LoVo (cell line): ENCODE measurements at places on chromosomes 5 and 9.

DNA sequence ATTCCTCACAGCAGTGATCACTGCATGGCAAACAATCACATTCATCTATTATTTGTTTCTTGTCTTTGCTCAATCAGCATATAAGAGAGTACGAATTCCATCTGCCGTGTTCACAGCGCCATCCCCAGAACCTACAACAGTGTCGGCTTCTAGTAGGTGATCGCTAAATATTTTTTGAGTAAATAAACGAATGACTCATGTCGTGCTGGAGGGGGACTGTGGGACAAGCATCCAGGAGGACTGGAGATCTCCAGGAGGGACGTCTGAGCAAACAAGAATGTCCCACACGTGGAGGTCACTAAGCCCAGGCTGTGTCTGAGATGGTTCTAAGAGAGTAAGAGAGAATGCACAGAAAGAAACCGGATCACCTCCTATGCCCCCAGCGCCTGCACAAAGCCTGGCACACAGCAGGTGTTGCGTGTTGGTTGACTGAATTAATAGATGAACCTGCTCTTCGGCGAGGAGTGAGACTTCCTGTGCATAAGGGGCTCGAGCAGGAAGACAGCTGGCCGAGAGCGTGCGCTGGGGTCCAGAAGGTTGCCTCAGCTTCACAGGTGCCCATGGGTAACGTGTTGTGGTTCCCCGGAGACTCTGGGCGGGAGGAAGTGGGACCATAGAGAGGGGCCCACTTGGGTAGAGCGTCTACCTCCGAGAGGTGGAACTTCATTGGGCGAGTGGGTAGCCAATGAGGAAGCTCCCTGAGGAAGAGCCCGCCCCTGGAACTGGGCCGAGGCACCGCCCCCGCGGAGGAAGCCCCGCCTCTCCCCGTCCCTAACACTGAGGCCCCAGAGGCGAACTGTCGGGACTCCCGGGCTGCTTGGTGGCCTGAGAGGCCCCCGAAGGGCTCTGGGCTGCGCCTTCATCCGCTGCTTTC is 193.0 kb downstream of the MELK start:
- DNase-seq: peak; percentile 85

DNA sequence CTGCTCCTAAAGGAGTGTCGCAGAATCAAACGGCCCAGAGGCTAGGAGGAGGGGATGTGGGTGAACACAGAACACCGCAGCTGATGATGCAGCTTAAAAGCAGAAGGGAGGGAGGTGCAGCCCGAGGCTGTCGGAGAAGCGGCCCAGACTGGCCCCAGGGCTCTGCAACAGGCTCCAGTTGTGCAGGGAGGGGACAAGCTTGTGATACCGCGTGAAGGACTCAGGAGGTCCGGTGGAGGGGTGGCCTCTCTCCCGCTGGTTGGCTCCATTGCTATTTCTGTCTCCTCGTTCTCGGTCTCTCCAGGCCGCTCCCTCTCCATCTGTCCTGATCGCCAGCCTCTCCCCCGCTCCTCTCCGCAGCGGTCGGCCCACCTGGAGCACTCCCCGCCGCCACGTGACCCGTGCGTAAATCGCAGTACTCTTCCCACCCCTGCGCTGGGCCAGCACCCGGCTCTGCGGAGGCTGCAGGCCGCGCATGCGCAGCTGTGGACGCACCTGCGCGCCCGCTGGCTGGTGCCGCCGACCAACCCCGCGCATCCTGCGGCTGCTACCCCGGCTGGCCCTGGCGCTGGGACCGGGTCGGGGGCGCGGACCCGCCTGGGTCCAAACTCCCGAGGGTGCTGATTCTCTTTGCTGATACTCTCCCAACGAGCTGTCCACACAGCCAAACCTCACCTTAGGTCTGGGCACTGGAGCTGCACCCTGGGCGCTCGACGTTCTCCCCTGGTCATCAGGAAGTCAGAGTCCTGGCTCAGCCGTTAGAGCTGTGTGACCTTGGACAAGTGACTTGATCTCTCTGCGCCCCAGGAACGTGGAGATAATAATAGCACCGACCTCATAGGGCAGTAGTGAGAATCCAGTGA is 3.7 kb upstream of the STXBP1 start:
- peak; percentile 64 for DNase-seq

- no peak for DNase-seq
Measured at GRCh38 chr5:68459093-68459809, 243.7 kb downstream of the PIK3R1 start.

- DNase-seq: no peak
Measured at GRCh38 chr9:81408951-81409350, 280.4 kb downstream of the TLE1 start.

GRCh38 chr5:134146651-134147518 is 29.9 kb downstream of the SKP1 start:
- no peak for DNase-seq

- no peak for DNase-seq
Measured at GRCh38 chr9:113368982-113369854, 7.6 kb downstream of the HDHD3 start.

DNA sequence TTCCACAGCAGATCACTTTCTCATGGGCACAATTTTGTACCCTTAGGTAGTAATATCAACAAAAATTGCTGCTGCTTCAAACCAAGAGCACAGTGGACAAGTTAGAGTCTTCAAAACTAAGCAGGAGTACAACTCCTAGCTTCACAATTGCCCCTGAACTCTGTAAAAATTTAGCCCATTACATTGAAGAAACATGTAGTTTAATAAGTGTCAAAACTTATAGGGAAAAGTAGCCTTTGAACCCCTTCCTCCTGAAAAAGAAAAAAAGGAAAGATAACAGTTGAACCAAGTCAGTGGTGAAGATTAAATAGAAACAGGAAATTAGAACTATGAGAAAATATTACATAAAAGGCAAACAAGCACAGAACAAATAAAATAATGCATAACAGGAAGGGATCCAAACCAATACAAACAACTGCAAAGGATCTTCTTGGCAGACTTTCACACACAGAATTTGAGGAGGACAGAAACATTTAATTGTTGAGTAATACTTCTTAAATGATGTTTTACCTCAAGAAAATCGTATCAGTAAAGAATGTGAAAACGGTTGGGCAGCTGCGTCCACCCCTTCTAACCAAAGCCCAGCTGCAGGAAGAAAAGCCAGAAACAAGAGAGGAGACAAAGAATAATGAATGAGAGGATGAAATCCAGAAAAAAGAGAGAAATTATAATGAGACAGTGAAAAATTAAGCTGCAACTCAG is 636.0 kb downstream of the NR2F1-AS1 start:
- DNase-seq: peak; percentile 31

DNA sequence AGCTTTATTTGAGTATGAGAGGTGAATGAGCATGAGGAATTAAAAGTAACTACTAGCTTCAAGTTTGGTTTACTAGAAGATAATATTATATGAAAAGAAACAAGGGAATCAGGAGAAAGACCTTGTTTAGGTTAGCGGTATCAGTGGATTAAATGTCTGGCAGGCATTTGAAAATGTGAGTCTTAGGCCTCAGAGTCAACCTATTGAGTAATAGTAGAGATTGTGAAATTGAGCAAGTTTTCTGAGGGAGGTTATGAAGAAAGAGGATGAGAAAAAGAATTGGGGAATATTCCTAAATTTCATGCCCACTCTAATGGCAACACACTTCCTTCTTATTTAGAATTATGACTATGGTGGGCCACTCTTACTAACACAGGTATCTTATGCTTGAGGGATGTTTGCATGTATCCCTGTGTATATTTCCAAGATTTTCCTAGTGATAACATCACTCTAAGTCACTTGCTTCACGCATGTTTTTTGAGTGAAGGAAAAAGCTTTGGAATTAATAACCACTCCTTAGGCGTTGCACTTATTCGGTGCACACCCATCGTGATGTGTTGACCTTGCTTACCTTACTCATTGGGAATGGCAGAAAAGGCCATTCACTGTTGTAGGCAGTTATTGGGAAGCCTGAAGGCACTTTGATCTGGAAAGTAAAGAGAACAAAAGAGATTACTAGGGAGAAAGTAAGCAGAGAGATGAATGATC is 8.2 kb upstream of the ELL2 start:
- DNase-seq: no peak

GRCh38 chr5:179874136-179874535 is 15.5 kb upstream of the MRNIP start:
- no peak for DNase-seq

DNA sequence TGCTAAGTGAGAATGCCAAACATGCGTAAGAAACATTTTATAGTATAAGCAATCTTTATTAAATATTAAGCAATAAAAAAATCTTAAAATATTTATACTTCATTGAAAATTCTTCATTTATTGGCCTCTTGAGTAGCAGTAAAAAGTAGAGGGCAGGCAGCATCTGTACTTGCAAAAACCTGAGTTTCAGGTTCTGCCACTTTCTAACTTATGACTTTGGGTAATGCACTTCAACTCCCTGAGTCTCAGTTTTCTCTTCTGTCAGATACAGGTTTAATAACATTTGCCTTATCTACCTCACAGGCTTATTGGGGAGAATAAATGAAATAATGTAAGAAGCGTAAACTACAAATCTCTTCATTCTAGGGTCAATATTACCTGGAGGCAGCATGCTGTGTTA is 19.8 kb upstream of the MCTP1 start:
- DNase-seq: no peak

- DNase-seq: no peak
Measured at GRCh38 chr9:110509792-110510191, 69.7 kb downstream of the SVEP1 start.

DNA sequence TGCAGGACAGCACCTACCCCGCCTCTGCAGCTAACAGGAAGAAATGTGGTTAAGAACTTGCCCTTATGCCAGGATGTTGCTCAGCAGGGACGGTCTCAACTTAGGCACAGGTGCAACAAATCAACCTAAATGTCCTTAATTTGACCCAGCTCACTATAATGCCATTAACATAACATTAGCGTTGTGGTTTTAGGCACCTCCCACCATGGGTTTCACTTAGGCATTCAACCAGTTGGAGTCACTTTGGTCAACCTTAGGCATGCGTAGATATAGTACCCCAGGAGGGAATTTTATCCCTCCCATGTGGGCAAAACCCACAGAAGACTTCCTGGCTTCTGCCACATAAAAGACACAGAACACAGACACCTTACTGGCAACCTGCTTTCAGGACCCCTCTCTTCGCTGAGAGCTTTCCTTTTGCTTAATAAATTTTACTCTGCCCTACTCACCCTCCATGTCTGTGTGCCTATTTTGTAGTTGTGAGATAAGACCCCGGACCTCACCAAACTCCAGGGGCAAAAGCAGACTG is 8.7 kb upstream of the ERAP1 start:
- DNase-seq: no peak

GRCh38 chr5:6395621-6396020 is 17.3 kb upstream of the MED10 start:
- no peak for DNase-seq

DNA sequence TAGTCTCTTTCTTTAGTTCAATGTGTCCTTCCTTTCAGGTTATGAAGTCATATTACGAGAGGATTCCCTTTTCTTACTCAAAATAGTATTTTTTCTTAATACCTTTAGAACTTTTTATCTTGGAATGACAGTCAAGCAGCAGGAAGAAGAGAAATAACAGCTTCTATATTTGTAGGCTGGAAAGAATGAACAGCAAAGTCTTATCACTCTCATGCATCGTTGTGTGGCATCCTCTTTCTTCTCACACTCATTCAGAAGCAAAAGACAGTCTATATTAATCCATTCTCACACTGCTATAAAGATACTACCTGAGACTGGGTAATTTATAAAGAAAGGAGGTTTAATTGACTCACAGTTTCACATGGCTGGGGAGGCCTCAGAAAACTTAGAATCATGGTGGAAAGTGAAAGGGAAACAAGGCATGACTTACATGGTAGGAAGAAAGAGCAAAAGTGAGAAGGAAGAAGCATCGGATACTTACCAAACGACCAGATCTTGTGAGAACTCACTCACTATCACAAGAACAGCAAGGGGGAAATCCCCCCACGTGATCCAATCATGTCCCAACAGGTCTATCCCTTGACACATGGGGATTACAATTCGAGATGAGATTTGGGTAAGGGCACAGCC is 1646.1 kb upstream of the CDH6 start:
- no peak for DNase-seq

DNA sequence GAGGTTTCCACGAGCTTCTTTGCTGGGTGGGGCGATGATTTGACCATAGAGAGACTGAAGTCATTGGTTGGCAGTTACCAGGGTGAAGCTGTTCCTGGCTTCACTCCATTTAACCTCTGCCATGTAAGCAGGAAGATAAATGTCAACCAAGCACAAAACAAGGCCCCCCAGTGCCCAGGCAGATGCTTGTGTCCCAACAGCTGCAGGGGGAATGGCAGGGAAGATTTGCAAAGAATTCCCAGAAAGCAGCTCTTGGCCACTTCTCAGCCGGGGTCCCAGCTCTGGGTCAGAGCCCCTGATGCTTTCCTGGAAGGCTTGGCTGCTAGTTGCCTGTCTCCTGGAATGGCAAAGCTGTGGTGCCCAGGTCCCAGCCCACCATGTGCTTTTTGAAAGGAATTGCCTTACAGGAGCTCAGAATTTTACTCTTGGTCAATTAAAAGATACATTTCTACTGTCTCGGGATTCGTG is 383.4 kb downstream of the ENC1 start:
- peak; percentile 46 for DNase-seq

DNA sequence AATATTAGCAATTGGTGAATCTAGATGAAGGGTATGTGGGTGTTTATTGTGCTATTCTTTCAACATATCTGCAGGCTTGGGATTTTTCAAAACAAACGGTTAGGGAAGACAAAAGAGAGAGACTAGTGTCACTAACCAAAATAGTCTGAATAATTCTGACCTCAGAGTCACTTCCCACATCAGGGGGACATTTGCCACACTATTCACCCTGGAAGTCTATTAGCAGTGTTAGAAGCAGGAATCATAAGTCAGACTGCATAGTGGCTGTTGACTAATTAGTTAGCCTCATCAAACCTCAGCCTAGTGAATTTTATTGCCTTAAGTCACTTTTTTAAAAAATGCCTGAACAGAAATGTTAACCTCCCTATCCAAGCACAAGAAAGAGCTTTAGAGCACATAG is 169.2 kb upstream of the RGMB start:
- no peak for DNase-seq

DNA sequence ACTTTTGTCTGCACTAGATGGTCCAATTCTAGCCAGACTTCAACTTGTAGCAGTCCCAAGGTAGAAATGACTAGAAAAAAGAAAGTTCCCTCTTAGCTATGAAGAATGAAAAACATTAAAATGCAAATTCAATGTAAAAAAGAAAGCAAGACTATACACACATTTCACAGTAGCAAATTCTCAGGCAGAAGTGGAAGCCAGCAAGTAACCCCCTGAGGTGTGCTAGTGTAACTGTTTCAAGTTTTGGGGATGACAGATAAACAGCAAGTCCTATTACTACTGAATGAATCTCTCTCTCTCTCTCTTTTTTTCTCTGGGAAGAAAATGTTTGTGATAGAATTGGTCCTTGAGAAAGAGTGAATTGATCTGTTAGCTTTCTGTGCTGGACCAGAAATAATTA is 185.6 kb downstream of the EFNA5 start:
- no peak for DNase-seq

GRCh38 chr5:147819261-147819770 is 12.2 kb downstream of the SPINK1 start:
- DNase-seq: no peak

GRCh38 chr9:105158898-105159297 is 85.6 kb upstream of the SLC44A1 start:
- DNase-seq: no peak

- no peak for DNase-seq
Measured at GRCh38 chr5:73338256-73339050, 110.1 kb downstream of the FOXD1 start.

- DNase-seq: no peak
Measured at GRCh38 chr5:157481265-157481664, 21.3 kb downstream of the NIPAL4 start.
